Non-pigmented ciliary epithelial cell (primary cell): ENCODE measurements at places on chromosomes 4 and X.

DNA sequence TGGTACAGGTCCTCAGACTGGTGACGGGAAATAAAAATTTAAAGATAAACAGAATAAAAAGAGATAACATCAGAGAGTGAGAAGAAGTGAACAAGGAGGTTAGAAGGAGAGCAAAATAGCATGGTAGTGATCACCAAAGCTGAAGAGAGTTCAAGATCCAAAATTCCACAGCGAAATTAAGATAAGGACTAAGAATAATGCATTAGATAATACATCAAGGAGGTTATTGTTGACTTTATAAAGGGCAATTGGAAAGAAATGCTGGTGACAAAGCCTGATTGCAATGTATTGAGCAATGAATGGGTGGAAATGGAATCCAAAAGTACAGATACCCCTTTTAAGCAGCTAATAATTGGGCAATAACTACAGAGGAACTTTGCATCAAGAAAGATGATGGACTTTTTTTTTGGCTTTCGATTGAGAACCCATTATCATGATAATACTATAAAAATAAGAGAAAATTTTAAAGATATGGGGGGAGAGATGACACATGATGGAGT is 101.6 kb upstream of the MAP9 start:
- DNase-seq: no peak

DNA sequence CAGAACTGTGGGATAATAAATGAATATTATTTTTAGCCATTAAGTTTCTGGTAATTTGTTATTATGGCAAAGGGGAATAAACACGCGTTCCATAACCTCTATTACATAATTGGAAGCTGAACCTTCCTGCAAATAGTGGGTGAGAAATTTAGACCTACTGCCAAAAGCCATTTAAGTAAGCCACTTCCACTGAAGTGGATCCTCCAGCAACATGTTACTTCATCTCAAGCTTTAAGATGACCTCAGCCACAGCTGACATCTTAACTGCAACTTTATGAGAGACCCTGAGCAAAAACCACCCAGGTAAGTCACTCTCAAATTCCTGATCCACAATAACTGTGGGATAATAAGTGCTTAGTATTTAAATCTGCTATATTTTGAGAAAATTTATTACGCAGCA is 1048.6 kb downstream of the FAM133A start:
- no peak for DNase-seq

DNA sequence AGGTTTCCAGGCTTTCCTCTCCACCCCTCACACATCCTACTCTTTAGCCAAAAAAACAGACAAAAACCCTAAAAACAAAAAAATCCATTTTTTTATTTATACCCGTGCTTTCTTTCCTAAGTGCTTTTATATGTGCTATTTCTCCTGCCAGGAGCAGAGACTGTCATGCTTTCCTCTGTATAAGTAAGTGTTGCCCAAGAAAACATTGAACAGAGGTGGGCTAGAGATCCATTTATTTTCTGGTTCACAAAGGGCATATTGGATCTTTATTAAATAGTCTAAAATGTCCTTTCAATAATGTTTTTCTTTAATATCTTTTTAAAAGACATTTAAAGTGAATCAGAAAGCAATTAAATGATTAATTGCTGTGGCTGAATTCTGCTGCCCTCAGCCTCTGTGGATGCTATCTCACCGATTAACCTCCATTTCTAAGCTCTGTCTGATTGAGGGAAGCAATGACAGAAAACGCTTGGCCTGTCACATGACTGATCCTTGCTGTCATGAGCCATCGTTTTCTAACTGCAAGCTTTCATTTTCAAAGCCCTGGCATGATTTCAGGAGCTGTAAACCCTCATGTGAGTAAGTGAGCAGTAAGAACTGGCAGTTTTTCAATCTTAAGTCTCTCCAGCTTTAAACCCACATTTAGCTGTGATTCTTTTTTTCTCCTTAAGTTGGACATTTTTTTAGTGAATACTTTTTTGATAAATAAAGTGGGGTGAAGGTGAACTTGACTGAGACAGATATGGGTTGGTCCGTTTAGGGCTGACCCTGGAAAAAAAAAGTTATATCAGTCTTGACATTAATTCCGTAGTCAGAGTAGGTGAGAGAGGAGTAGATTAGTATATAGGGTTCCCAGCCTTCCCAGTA is 180.7 kb upstream of the PGRMC2 start:
- peak; percentile 78 for DNase-seq

- DNase-seq: peak; percentile 11
Measured at GRCh38 chr4:20916106-20916505, 215.8 kb downstream of the PACRGL start.

- no peak for DNase-seq
Measured at GRCh38 chrX:5829060-5829459, 399.6 kb downstream of the NLGN4X start.

- peak; percentile 45 for DNase-seq
Measured at GRCh38 chr4:74474345-74475090, 29.6 kb downstream of the AREG start.

DNA sequence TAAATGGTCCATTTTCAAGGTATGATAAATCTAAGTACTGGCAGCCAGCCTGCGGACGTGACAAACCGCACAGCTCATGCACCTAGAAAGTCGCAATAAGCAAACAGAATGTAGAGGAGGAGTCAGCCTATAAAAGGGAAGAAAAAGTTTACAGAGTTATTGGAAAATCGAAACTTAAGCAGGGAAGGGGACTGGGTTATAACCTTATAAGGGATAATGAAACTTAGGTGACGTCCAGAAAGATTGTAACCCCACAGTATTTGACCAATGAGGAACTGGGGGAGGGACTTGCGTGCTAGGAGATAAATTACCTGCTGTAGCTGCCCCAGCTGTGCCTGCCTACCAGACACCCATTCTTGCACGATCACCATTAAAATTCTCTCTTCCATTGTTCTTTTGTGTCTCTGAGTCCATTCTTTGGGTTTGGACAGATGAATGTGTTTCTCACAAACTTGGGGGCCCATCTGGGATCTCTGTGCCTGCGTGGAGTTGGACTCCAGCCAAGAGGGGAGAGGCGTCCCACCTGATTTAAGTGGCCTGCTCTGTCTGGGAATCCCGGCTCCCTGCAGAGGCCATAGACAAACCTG is 61.0 kb downstream of the ZCCHC12 start:
- no peak for DNase-seq

- DNase-seq: no peak
Measured at GRCh38 chr4:5467111-5467510, 241.2 kb downstream of the EVC2 start.

DNA sequence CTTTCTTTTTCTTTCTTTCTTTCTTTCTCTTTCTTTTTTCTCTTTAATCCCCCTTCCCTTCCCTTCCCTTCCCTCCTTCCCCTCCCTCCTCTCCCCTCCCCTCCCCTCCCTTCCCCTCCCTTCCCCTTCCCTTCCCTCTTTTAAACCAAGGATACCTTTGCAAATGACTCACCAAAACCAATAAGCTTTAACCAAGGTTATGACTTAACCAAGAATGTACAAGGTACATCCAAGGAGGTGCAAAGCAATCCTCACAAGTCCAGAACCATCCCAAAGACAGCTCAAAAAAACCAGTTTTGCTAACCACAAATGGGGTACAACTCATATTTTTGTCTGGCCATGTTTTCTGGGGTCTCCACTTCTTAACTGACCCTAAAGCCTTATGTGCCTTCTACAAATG is 174.7 kb upstream of the PPP1R2C start:
- no peak for DNase-seq

GRCh38 chr4:153403726-153404125 is 59.2 kb downstream of the MND1 start:
- no peak for DNase-seq

GRCh38 chrX:13223868-13224567 is 95.8 kb downstream of the ATXN3L start:
- DNase-seq: peak; percentile 87

DNA sequence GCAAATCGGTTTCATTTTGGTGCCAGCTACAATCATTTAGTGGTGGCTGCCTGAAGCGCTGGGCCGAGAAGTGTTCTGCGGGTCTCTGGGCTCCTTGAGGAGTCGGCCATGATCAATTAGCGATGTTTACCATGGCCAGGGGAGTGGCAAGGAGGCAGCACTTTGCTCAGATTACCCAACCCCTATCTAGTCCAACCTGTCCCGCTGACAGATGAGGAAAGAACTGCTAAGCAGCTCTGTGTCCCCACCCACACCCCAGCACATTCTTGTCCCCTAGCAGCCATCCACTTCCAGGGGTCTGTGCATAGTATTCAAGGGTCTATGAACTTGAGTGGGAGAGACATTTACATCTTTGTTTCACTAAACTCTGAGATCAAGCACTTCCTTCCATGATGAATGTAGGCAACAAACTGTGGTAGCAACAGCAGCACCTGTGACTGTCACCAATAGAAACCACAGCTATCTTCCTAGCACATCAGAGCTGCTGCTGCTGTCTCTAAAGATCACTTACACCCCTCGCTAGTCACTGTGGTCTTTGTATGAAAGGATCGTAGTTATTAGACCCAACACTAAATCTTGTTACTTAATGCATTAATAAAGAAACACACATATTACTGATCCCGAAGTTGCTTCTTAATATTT is 331.6 kb downstream of the BCOR start:
- no peak for DNase-seq

- peak; percentile 1 for DNase-seq
Measured at GRCh38 chr4:548976-549375, 27.1 kb downstream of the TMEM271 start.

- DNase-seq: no peak
Measured at GRCh38 chr4:187302457-187303150, 578.9 kb upstream of the FAT1 start.

- no peak for DNase-seq
Measured at GRCh38 chr4:152778656-152779512, 646 bp downstream of the TIGD4 start.

- no peak for DNase-seq
Measured at GRCh38 chr4:68337522-68337921, 12.4 kb downstream of the YTHDC1 start.

DNA sequence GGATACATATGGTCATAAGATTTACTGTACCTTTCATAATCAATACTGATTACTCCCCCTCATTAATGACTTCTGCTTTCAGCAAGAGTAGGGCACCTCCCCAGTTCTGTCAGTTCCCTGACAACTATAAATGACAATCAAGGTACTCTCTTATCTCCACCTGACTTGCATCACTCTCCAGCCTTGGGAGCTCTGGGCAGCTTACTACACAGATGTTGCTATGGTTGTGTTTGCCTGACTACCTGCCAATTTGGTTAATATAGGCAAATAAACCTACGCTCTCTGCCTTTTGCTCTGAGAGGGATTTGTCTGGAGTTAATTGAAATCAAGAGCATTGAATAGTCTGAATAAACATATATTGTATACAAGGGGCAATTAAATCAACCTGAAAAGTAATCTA is 22.8 kb upstream of the MAP7D3 start:
- DNase-seq: no peak

DNA sequence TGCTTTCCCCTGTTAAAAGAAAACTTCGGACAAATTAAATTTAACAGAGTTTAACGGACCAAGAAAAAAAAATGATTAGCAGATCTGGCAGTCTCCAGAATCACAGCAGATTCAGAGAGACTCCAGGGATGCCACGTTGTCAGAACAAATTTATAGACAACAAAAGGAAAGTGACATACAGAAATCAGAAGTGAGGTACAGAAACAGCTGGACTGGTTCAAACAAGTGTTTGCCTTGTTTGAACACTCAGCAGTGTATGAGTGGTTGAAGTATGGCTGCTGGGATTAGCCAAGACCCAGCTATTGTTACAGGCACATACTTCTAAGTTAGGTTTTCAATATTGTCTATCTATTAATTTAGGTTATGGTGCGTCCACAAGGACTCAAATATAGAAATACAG is 19.1 kb downstream of the PIR start:
- no peak for DNase-seq

DNA sequence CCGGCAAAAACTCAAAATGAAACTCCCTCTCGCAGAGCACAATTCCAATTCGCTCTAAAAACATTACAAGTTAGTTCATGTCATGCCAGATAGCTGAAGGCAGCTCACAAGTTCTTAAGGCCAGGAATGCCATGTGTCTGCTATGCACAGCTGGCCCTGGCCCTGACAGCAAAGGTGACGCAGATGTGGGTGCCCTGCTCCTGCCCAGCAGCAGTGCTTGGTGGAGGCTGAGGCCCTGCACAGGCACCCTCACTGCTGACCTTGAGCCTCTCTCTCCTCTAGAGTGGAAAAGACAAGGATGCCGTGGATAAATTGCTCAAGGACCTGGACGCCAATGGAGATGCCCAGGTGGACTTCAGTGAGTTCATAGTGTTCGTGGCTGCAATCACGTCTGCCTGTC is 2.9 kb downstream of the S100P start:
- no peak for DNase-seq
